HAP-1 (cell line): ENCODE measurements at places on chromosomes 6 and 20.

DNA sequence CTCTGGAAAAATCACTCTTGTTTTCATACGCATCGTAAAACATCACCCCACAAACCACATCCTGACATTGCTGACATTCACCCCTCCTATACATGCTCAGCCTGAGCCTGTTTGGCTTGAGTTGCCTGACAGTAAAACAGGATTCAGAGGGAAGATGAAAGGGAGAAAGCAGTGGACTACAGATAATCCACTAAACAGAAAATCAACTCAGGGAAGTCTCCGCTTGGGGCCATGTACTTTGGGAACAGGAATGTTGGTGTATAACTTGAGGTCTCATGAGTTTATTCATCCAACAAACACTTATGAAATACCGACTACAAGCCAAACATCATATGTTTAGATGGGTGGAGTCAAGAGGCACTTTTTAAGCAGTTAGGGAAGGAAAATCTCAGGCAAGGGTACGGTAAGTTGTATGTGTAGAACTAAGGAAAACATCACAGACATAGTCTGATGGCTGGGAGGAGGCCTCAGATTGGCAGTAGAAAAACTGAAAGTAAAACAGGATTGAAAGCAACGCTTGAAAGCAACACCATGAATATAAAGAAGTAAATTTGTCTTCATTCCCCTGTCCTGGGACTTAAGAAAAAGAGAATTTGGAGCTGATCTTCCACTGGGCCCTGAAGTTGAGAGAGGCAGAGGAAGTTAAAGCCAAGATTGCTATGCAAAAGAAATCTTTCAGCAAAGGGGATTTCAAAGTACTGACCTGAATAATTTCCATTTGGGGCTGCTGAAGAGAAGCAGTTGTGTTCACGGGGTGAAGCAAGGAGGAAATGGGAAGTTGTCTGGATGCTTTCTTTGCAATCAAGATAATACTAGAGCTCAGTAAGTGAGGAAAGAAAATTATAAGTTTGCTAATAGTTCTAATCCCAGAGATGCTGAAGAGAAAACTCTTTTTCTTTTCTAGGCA, 28.8 kb downstream of the PDE7B start:
- DNase-seq = no peak

- DNase-seq = no peak
Measured at GRCh38 chr6:99467509-99468106, 42.5 kb upstream of the PNISR start.

- no peak for DNase-seq
Measured at GRCh38 chr6:118469468-118469867, 78.6 kb upstream of the PLN start.

DNA sequence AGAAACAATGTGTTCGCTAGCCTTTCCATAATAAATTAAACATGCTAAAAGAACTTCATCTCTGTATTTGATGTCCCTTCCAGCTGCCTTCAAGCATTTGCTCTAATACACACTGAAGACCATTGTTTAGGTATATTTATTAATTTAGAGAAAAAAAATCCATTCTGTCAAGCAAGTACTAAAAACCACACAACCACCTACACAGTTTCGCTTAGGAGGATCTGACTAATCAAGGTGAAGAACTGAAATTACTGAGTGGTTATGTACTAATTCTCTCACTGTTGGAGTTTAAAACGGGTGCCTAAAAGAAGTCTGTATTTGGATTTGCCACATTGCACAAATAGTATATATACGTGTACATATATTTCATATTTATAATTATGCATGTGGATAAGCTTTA, 58.9 kb downstream of the GMDS start:
- DNase-seq = no peak

DNA sequence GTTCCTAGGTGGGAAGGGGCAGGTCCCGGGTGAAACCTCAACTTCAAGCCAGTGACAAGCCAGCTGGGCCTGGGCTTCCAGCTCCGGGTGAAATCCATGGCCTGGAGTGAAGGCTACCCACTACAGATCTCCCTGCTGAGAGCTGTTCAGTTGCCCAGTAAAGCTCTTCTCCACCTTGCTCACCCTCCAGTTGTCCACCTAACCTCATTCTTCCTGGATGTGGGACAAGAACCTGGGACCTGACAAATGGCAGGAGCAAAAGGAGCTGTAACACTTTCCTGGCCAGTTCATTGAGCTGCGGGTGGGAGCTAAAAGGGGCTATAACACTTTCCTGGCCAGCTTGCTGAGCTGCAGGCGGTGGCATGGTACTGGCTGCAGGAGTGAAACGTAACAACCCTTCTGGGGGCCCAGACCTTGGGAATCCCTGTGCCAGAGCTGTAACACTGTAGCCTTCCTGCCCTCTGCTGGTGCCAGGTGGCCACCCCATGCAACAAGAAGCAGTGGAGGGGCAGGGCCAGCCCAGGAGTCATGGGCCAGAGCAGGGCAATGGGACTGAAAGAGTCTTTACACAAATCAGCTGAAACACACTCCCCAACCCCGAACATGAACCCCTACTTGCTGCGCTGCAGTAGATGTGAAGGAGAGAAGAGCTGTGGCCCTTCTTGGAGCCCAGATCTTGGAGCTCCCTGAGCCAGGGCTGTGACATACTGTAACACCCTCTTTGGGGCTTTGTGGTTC, 3.6 kb upstream of the HINT3 start:
- peak; percentile 22 for DNase-seq

- no peak for DNase-seq
Measured at GRCh38 chr20:34940081-34940481, 15.5 kb downstream of the GSS start.

GRCh38 chr20:30985386-30985785, 272.1 kb upstream of the DEFB115 start:
- DNase-seq = no peak
